ENCODE measurements at places on chromosomes 5 and 9.

DNA sequence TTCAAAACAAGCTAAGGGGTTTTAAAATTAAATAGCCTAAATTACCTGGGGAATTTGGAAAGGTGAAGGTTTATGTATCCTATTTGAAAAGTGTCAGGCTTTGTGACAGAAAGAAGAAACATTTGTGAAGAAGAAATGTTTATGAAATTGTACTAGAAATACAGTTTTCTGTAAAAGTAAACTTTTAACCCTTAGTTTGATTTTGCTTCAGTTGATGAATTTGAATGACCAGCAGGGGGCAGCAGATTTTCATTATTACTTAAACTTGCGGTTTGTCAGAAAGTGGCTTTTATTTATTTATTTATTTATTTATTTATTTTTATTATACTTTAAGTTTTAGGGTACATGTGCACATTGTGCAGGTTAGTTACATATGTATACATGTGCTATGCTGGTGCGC is 58.1 kb downstream of the NNT start:
- peak; percentile 23 for DNase-seq

DNA sequence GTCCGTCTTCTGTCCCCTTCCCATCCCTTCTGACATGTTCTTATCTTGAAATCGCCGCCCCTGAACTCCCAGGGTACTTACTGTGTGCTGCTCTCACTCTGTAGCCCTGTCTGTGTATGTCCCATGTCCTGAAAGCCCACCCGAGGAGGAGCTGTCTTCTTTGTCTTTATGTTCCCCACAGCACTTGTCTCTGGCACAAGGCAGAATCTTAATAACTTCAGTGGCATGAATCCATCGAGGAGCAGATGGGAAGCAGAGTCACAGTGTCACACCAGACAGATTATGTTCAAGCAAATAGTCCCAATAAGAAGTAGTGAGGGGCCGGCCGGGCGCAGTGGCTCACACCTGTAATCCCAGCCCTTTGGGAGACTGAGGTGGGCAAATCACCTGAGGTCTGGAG is 29.7 kb upstream of the LTC4S start:
- no peak for DNase-seq

DNA sequence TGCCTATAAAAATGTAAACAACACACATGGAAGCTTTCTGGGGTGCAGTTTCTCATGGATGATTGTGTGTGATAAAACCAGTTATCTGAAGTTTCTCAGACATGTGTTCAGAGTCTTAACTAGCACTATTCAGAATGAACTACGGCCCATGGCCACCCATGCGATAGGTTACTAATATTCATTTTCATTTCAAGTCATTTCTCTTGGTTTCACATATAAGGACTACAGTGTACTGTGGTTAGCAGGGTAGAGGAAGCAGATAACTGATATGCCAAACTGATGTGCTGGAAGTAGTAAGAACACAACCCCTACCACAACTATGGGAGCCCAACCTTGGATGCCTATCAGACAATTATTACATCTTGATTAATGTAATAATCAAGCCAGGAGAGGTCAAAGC is 372.1 kb downstream of the DTWD2 start:
- no peak for DNase-seq

- DNase-seq = no peak
Measured at GRCh38 chr5:35487233-35488025, 130.2 kb upstream of the SPEF2 start.

DNA sequence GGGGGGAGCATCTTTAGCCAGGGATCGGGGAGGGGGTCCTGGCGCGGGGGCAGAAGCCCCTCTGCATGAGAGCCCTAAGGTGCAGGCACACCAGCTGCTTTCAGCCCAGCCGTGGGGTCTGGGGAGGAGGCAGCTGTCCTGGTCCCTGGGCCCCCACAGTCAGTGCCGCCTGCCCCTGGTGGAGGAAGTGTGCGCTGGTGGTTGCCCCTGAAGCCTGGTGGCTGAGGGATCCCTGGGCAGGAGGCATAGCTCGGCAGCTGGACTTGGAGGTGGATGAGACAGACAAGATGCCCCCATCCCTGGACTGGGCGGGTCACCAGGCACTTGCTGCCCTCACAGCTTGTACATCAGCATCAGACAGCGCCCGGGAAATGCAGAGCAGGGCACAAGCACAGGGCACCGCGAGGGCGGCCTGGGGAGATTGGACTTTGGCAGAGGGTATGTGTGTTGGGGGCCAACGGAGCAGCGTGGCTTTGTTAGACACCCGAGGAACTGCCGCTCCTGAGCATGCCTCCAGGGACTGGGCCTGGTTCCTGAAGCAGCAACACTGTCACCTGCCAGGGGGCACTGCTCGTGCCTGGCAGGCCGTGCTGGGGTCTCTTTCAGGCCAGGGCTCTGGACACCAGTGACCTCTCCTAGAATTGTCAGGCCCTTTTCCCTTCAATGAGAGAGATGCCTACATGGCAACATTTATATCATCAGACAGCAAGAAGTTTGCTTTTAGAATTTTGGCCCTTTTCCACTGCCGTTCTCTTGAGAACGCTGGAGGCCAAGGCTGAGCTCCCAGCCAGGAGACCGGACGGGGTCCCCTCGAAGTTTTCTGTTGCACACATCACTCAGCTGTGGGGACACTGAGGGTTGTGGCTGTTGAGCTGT is 41.9 kb upstream of the CTSL start:
- no peak for DNase-seq

DNA sequence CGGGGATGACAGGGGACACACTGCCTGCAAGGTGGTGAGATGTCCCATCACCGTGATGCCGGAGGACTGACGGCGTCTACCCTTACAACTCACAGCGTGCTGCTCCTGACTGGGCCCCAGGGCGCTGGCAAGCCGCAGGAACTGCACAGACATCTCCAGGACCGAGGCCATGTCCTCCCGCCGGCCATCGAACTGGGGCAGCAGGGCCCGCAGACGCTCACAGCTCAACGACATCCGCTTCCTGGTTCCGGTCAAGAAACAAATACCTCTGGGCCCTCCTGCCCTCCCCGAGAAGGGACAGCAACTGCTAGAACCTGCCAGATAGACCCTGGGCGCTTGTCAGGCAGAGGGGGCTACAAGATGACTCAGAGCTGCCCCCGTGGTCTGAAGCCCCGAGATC is 1.0 kb downstream of the SOHLH1 start:
- DNase-seq = no peak

DNA sequence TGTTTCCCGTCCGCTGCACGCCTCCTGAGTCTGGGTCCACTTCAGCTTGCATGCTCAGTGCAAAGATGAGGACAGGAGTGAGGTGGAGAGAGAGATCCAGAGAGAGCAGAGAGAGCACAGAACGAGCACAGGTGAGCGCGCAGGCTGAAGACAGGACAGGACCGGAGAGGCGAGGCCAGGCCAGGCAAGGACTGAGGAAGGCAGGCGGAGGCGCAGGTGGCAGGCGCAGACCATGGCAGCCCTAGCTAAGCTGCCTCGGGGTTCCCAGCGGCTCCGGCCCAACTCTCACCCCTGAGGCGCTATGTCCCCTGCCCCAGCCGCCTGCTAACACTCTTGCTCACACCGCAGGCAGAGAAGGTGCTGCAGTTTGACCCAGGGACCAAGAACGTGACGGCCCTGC is 9.7 kb downstream of the GRIN1 start:
- DNase-seq = no peak

GRCh38 chr9:75117564-75117963 is 29.2 kb downstream of the OSTF1 start:
- no peak for DNase-seq

GRCh38 chr5:56402266-56403220 is 169.4 kb upstream of the ANKRD55 start:
- DNase-seq = no peak

DNA sequence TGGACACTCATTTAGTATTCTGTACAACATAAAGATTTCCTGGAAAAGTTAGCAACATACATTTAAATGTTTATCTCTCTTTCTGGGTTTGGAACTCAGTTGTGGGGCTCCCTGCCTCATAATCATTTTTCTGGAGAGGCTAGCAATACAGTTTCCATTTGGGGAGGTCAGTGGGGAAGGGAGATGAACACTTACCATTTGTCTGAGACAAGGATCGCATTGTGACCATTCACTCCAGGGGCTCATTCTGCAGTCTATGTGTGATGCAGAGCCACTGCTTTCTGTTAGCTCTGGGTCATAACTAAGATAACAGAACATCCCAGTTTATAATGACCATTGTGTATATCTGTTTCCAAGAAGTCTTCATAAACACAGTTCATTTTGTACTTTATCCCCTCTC is 22.4 kb downstream of the C9 start:
- DNase-seq = no peak

DNA sequence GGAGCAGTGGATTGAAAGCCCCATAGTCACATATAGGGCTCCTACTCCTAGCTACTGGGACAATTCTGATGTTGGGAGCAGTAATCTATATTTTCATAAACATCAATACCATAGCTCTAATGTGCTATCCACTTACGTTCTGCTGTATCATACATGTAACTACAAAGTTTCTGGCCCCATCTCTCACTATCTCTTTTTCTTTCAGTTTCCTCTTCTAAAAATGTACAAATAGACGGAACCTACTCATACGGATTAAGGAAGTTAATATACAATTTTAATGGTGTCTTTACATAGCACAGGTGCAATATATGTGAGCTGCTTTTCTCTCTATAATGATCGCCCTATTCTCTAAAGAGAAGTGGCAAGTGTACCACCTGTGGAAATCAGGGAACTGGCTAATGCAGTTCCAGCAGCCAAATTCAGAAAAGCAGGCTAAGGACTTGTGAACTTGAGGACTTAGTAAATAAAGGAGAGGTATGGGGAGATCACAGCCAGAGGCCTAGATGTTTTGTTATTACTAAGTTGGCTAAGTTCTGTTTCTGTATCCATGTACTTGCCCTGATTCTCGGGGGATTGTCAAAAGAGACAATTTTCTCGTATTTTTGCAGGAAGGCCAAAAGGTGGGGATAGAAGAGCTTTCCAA is 1021.9 kb downstream of the CDH12 start:
- DNase-seq = no peak

- peak; percentile 80 for DNase-seq
Measured at GRCh38 chr5:2914981-2915484, 163.6 kb upstream of the IRX2 start.

- DNase-seq = no peak
Measured at GRCh38 chr5:160506006-160507004, 84.7 kb downstream of the PTTG1 start.

DNA sequence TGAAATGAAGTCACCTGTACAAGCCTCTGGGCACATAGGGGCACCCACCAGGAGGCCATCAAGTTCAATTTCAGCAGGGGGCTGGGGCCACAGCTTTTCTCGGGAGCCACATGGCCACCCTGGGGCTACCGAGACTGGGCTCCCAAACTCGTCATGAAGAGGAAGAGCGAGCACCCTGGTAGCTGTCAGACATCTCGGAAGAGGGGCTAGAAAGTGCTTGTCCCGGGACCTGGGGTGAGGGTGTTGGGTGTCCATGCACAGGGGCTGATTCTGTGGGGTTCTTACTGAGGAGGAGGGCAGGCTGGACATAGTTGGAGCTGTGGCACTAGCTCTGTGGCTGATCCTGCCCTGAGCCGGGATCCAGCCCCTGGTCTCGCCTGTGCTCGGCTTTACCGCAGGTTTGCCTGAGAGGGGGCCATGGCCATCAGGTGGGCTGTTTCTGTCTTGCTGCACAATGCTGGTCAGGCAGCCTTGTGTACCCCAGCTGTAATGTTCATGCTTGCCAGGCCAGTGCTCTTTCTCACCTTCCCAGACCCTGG is 70.3 kb downstream of the PHF2 start:
- no peak for DNase-seq

- no peak for DNase-seq
Measured at GRCh38 chr5:173808079-173808808, 79.9 kb upstream of the CPEB4 start.

DNA sequence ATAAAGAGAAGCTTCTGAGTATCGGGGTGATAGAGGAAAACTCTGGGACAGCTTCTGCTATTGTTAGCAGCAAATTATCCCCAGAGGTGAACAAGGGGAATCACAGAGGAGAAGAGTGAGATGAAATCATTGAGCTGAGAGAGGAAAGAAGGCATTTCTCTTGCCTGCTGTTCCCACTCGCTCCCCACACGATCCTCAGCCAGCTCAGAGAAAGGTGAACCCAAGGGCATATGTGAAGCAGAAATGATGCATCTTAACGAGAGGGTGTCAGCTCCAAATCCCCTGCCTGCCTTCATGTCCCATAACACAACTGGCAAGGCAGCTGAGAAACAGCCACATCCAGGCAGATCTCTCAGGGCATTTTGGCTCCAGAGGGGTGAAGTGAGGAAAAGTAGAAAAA is 111.6 kb downstream of the BRINP1 start:
- DNase-seq = no peak

DNA sequence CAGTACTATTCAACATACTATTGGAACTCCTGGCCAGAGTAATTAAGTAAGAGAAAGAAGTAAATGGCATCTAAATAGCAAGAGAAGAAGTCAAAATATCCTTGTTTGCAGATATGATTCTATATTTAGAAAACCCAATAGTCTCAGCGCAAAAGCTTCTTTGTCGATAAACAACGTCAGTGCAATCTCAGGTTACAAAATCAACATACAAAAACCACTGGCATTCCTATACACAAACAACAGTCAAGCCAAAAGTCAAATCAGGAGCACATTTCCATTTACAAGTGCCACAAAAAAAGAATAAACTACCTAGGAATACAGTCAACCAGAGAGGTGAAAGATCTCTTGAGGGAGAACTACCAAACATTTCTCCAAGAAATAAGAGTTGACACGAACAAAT is 1901.9 kb upstream of the ACO1 start:
- DNase-seq = no peak

- no peak for DNase-seq
Measured at GRCh38 chr5:128472036-128472435, 66.0 kb downstream of the FBN2 start.

DNA sequence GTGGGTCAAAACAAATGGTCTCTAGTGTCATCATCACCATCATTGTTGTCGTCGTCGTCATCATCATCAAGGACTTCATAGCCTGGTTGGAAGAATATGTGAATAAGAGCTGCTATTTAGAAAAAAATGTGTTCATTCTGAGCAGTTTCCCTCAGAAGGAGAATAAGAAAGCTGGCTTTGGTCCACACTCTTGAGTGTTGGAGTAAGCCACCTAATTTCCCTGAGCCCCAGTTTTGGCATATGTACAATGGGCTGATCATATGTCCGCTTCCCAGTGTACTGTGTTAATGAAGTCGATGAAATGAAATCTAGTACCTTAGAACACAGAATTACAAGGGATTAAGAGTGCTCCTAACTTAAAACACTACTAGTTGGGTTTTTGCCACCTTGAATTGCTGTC is 545.5 kb downstream of the CCDC171 start:
- DNase-seq = no peak

DNA sequence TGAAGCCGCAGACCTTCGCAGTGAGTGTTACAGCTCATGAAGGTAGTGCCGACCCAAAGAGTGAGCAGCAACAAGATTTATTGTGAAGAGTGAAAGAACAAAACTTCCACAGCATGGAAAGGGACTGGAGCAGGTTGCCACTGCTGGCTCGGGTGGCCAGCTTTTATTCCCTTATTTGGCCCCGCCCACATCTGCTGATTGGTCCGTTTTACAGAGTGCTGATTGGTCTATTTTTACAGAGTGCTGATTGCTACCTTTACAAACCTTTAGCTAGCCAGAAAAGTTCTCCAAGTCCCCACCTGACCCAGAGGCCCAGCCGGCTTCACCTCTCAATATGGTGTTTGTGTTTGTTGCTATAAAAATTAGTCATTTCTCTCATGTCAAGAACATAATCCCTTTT is 49.7 kb downstream of the RECK start:
- no peak for DNase-seq

- DNase-seq = no peak
Measured at GRCh38 chr5:82436291-82436690, 158.1 kb upstream of the RPS23 start.

- DNase-seq = peak; percentile 32
Measured at GRCh38 chr5:157049605-157050004, 9.3 kb downstream of the HAVCR1 start.

Data from NT2/D1 (cell line).